Dermis blood vessel endothelial cell (primary cell): ENCODE measurements at places on chromosomes 12 and 14. TPM values are rescaled to one million over a fixed set of nuclear protein-coding genes. Genes with fewer than 3 reads are reported as not detected.

The SMOC1 gene
- 1.0 and 3.1 TPM in 2 replicates for total RNA-seq

DNA sequence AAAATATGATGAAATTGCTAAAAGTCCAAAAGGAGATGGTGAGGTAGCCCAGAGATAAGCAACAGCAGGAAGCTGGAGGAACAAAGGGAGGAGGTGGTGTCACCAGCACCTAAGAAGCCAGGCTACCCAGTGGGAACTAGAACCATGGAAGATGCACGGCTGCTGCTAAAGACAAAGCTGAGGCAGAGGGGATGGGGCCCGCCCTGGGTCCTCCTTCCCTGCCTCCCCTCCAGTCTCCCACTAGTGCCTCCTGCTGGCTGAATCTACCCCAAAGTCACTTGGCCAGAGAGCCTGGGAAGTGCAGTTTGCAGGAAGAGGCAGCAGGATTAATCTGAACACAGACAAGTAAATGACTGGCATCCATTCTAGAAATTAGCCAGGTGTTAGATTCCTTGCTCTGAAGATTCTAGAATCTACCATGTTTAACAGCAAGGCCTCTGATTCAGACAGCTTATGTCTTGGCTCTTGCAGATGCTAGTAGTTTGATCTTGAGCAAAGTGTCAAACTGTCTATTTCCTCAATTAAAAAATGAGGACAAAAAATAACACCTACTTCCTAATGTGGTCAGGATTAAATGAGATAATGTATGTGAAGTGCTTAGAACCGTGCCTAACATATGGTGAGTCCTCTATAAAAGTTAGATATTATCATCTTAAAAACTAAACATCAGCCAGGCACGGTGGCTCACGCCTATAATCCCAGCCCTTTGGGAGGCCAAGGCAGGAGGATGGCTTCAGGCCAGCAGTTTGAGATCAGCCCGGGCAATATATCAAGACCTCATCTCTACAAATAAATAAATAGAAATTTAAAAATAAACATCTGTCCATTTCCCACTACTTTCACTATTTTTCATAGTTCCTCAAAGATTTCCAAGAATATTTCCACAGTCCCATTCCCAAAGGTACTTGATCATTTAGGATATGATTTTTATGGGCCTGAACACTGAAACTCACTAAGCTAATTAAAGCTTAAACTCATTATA is 5.8 kb upstream of the LRP10 start:
- no peak for DNase-seq

The BMP4 gene
- total RNA-seq: 67.3 and 162 TPM in 2 replicates

The ERP27 gene
- 0.14 TPM in 1 of 2 replicates, not detected in the other for total RNA-seq

GRCh38 chr14:95151561-95151960 is 5.8 kb downstream of the DICER1 start:
- no peak for DNase-seq

GRCh38 chr12:103705098-103705497 is 118.0 kb downstream of the STAB2 start:
- DNase-seq: no peak

DNA sequence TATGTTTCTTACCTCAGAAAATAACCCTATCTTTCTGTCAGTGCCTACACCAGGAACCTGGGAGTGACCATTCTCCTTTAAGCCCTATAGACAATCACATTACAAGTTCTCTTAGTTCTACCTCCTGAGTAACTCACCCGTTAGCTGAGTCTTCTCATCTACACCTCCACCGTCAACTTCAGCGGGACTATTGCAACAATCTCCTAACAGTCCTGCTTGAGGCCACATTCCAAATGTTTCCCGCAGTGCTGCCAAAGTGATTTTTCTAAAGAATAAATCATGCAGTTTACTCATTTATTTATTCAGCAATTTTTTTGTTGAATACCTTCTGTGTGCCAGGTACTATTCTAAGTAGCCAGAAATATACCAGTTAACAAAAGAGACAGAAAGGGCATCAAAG is 285.0 kb upstream of the GRIP1 start:
- DNase-seq: no peak

DNA sequence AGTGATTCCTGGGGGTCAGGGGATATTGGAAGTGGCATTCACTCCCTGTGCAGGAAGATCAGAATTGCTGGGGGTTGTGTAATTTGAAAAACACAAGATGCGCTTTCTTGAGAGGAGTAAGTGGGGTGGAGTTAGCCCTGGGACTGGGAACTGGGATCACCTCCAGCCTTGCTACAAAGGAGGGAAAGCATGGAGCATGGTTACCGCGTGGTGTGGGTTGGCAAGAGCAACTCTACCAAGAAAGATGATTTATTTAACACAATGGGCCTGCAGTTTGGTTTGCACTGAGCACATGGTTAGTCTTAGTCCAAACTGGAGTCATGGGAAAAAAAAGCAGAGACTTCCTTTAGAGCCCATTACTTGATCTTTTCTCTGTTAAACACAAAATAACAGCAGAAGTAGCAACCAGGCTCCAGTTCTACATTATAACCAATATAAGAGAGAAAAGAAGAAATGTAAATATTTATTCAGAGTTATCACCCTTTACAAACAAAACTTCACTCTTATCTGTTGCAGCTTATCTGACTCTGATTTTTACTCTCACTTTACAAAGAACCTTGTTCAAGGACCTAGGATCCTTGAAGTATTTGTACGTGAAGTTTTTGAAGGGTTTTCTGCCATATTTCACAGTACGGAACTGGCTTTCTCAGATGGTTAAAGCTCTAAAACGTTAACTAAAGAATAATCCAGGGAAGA is 2.1 kb upstream of the NIN start:
- DNase-seq: no peak

GRCh38 chr12:42589465-42590329 is at the start of gene PRICKLE1:
TSS of gene PRICKLE1 (minus strand) at chr12:42589746. CDS start at chr12:42472516, 117,230 bp downstream.
- DNase-seq: peak; percentile 70

DNA sequence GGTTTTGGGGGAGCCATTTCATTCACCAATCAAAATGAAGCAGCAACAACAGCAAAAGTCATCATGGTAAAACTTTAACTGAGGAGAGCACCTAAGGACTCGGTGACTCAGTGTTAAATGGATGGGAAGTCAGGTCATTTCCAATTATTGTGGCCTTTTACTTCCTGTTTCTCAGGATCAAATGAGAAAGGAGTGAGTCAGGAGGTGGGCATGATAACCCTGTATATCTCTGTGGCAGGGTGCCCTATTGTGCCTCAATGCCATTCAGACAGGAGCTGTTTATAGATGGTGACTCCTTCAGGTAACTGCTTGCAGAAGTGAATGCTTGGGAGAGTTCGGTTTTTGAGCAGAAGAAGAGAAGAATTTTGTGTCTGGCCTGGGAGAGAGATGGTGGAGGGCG is 135.5 kb upstream of the CPM start:
- peak; percentile 75 for DNase-seq

DNA sequence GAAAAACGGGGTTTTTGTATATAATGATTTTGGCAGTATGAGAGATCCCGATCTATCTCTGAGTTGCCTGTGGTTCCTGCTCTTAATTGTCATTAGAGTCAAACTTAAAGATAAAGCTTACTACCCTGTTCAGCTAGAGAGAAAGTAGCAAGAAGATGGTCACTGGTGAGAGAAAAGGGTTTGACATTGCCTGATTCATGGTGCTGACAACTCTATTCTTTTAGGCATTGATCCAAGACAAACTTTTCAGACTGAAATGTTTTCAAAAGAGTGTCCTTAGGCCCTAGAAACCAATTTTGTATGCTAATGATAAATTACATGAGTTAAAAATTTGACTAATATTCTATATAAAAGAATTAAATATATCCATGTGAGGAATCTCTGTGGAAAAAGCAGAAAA is 35.1 kb downstream of the PELI2 start:
- no peak for DNase-seq

DNA sequence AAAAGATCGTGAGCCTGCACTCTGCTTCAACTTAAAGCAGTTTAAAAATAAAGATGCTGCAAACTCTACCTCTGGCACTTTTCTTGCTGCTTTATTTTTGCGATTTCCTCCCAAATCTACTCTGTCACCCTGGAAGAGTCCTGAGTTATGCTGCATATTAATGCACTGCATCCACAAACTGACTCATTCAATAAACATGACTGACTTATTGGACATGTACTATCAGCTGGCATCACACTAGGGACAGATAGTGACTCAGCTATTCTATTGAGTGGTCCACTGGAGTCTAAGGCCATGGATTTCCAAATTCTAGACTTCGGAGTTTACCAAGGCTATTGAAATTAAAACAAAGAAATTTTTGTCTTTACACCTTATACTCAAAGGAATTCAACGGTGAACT is 90.7 kb upstream of the PTPRR start:
- no peak for DNase-seq

DNA sequence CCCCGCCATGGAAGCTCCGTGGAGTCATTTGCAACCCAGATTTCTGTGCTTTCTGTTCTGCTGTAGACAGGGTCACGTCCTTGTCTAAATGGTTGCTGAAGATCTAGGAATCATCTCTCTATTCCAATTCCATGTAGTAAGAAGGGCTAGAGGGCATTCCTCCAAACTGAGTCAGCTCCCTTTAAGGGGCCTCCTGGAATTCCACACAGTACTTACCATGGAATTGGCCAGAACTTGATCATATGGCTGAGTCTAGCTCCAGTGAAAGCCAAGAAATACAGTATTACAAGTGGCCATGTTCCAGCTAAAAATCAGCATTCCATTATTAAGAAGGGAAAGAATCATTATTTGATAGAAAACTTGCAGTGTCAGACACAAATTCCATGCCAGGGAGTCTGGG is 171.9 kb downstream of the PRKCH start:
- no peak for DNase-seq

GRCh38 chr12:101747697-101748096 is 8.4 kb upstream of the SYCP3 start:
- no peak for DNase-seq

DNA sequence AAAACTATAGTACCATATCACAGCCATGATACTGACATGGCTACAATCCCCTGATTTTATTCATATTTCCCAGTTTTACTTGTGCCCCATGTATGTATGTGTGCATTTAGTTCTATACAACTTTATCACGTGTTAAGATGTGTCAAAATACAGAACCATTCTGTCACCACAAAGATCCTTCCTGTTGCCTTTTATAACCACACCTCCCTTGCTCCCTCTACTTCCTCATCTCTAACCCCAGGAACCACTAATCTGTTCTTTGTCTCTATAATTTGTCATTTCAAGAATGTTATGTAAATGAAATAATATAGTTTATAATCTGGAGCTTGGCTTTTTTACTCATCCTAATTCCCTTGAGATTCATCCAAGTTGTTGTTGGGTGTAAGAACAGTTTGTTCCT is 358.4 kb downstream of the DPF3 start:
- no peak for DNase-seq

The NEDD1 gene
- total RNA-seq: 34.7 and 51.2 TPM in 2 replicates
